ENCODE measurements at places on chromosomes 3 and 15. TPM values are rescaled to one million over a fixed set of nuclear protein-coding genes. Genes with fewer than 3 reads are reported as not detected.

ADIPOQ gene
- total RNA-seq = not detected

COL6A6 gene
- total RNA-seq = under 0.01 TPM

PAK6 gene
- total RNA-seq = under 0.01 TPM

ISL2 gene
- 0.64 TPM for total RNA-seq

SNTN gene
- total RNA-seq = not detected

IMPG2 gene
- total RNA-seq = 0.32 TPM

ZNF80 gene
- total RNA-seq = not detected

DNA sequence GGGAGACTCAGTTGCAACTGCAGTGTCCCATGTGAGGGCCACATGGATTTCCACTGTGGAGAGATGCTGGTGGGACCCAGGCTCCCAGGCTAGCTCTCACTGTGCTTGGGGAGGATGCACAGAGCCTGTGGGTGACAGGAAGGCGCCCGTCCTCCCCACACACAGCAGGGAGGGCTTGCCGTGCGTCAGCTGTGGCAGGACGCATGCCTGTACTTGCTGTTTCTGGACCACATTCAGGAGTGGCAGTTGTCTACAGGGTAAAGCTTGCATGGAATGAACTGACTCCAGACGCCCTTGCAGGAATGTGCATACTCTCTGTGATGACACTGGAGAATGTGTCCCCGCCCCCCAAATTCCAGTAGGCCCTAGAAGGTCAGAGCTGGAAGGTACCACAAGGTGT, 63.8 kb upstream of the SNRPA1 start:
- DNase-seq = no peak

GRCh38 chr15:39451121-39451688, 129.7 kb upstream of the THBS1 start:
- no peak for DNase-seq

GRCh38 chr15:40336744-40337122, 4.0 kb downstream of the CCDC9B start:
- no peak for DNase-seq

- no peak for DNase-seq
Measured at GRCh38 chr3:7400360-7400759, 539.4 kb downstream of the GRM7 start.

DNA sequence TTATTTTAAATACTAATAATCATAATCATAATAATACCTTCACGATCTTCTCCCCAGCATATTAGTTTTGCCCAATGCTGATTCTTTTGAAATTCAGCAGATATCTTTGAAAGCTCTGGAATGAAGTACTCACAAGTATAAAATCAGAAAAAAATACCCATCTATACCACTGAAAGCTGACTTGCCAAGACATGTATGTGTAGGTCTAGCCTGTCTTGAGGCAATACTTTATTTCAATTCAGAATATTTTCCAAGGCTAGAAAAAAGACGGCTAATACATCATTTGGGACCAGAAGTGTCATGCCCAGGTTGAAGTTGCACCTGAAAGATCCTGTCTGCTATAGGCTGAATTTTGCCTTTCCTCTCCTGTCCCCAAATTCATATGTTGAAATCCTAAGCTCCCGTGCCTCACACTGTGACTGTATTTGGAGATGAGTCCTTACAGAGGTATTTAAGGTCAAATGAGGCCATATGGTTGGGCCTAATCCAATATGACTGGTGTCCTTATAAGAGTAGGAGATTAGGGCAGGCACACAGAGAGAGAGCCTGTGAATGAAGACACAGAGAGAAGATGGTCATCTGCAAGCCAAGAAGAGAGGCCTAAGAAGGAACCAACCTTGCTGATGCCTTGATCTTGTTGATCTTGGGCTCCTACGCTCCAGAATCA, 255.9 kb upstream of the CMC1 start:
- no peak for DNase-seq

- DNase-seq = no peak
Measured at GRCh38 chr3:44065311-44066094, 176.2 kb upstream of the TOPAZ1 start.

DNA sequence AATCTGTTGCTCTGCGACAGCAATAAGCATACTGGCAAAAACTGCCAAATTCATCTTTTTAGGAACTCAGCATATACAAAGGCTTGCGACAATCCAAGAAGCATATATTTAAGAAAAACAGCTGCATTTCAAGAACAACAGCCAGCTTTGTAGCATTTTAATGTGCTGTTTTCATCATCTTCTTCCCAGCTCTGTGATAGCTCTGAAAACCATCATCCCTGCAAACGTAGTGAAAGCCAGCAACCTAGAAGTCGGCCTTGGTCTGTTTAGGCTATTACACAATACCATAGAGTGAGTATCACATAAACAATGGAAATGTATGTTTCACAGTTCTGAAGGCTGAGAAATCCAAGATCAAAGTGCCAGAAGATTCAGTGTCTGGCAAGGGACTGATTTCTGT, 187.5 kb downstream of the NAALADL2 start:
- DNase-seq = peak; percentile 70

DNA sequence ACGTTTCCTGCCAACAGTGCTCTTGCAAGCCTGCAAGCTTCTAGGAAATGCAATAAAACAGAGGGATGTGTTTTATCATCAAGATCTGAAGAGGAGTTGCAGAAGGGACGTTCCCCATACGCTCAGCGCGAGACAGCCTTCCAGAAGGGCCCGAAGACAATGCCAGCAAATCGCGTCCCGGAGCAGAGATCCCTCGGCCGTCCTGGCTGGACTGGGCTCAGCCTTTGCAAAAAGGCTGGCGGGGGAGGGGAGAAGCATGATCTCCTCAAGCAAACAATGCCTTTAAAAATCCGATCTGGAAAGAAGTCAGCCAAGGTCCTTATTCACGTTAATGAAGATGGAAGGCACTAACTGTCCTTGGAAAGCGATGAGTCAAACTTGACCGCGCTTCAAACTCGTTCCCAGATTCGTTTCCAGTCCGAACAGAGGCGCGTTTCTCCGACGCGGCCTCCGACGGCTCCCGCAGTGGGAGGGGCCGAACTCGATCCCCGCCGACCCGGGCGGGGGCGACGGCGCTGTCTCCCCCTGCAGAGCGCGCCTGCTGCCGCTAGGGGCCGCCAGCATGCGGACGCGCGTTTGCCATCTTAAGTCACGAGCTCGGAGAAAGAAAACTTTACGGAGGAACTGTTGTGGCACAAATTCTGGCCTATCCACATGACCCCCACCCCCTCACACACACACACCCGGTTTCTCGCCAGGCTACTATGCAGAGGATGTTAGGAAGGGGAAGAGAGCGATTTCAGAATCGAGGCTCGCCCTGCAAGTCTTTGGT, 5.5 kb downstream of the BCL6 start:
- DNase-seq = peak; percentile 92

DNA sequence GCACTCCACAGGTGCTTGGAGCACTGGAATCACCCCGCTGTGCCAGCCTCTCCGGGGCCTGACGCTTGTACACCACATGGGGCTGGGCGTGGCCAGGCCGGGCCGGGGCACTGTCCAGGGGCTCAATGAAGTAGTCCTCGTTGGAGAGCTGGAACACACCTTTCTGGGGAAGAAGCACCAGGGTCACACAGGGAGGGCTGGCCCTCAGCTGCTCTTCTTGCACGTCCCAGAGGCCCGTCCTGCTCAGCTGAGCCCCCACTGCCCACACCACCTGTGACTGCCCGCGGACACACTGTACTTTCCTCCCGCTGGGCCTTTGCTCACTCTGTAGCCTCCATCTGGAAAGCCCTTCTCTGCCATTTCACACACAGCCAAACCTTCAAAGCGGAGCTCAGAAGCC, 13.3 kb downstream of the ADAMTS7 start:
- no peak for DNase-seq

DNA sequence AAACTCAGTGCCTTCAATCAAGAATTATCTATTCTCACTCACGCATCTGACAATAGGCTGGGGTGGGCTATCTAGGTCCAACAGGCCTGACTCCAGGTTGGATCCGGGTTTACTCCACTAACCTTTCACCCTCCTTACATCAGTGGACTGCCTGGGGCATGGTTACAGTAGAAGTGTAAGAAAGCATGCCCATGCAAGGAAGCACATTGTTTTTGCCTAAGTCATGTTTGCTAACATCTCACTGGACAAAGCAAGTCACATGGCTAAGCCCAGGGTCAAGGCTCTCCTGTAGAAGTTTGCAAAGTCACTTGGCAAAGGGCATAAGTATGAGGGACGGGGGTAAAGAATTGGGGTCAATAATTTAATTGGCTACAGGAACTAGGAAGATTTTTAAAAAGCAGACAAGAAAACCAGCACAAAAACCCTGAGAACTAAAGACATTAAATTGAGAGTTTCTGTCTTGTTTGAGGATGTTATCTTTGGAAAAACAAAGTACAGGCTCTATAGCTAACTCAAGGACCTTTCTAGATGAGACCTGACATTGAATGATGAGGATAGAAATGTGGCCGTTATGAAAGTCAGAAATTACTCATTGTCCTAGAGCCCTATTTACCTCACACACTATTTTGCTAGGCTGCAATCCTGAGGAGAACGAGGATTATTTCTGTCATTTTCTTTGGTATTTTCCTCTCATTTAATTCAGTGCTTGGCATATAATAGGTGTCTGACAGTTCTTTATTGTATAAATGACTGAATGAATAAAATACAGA, 214.2 kb downstream of the IL20RB start:
- DNase-seq = no peak

DNA sequence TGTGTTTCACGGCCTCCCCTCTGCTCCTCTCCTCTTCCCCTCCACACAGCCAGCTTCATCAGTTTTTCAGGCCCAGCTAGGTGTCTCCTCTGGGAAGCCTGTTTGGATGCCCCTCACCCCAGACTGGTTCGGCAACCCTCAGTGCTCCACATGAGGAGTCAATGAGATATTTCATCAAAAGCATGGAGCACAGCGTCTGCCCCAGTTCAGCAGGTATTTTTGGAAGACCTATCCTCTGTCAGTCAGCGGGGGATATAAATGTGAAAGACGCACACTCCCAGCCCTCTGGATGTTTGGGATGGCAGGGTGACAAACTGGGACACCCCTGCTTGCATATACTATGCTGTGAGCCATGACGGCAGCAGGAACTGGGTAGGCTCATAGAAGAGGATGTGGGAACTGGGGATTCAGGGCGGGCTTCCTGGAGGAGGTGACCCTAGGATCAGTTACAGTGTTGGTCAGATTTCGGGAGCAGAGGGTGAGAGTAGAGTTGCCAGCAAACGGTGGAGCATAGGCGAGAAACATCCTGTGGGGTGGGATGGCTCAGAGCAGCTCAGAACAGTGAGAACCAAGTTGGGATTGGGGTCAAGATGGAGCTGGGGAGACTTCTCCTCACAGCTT, 42.9 kb downstream of the PXYLP1 start:
- DNase-seq = no peak
